Stimulated activated CD8-positive, alpha-beta memory T cell treated with anti-CD3 and anti-CD28 coated beads, Interleukin-7, amount 100 ng/mL, for 4 hours (primary cell): ENCODE measurements at places on chromosomes 13 and 19.

DNA sequence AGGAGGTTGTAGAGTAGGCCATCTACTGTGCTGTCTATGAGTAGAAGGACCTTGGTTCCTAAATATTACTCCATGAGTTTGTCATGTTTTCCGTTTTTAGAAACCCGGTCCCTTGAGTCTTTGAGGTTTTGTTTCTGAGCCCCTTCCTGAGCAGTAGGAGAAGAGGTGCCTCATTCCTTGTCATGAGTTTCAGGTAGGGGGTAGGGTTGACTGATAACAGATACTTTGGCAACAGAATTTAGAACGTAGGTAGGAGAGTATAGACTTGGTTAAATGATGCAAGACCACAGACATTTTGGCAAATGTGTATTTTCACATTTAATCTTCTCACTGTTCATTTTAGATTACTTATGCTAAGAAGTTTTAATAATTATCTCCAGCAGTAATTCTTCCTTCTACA lies 24.6 kb downstream of the LMO7 start:
- DNase-seq = no peak

- DNase-seq = no peak
Observed at GRCh38 chr13:74027161-74027779, 106.9 kb downstream of the KLF12 start.

- no peak for DNase-seq
Observed at GRCh38 chr13:98792785-98793495, 40.5 kb upstream of the SLC15A1 start.

- DNase-seq = no peak
Observed at GRCh38 chr13:85108356-85108755, 690.9 kb downstream of the SLITRK6 start.

DNA sequence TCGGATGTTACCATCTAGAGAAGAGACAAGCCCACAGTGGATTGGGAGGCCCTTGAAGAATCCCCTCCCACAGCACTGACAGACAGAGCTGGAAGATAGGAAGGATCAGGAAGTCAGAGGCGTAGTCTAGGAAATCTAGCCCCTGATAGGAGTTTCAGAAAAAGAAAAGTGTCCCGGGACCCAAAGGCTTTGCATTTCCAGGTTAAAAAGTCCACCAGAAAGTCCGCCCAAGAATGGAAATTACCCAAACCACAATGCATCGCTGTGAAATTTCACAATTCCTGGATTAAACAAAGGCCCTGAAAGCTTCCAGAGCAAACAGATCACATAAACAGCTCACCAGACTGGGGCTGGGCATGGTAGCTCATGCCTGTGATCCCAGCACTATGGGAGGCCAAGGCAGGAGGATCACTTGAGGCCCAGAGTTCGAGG lies 146.9 kb downstream of the KDM4B start:
- DNase-seq = no peak

GRCh38 chr19:2236314-2237050 lies at the start of the genes PLEKHJ1 and SF3A2:
TSS of gene PLEKHJ1 (minus strand) at chr19:2236329. CDS start at chr19:2236248, 81 bp downstream.
TSS of gene SF3A2 (plus strand) at chr19:2236824. CDS start at chr19:2243419, 6,595 bp downstream.
- peak; percentile 96 for DNase-seq

DNA sequence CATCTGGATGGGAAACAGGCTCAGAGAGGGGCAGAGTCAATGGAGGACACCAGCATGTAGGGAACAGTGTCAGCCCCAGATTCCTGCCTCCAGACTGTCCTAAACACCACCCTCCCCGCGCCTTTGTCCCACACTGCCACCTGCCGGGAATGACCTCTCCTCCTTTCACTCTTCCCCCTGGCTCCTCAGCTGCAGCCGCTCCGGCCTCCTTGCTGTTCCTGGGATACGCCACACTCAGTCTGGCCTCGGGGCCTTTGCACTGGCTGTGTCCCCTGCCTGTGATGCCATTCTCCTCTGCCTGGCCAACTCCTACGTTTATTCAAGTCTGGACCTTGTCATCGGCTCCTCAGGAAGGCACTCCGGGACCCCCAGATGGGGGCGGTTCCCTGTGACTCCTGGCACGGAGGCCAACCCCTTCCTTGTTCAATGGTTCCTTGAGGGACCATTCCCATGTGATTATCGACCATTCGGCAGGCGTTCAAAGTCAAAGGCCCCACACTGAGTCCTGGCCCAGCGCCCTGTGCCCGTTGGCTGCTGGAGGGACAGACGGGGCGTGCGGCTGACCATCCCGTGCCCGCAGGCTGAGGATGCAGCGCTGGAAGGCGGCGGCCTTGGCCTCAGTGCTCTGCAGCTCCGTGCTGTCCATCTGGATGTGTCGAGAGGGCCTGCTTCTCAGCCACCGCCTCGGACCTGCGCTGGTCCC lies 15.8 kb downstream of the FUT6 start:
- no peak for DNase-seq

DNA sequence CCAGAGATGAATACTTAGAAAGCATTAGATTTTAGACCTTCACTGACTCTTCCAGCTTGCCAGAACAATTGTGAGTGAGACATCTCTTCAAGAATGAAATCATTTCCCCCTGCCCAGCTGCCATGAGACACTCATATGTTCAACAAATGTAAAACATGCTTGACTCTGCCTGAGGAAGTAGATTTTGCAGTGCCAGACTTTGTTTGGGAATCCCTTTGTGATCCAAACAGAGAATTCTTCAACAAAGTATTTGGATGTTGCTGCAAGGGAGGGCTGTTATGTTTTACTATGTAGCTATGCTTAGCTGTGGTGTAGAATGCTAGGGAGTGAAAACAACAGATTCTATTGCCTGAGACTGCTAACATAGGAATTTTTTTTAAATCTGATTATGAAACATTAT lies 416.4 kb downstream of the DCT start:
- DNase-seq = no peak

- DNase-seq = no peak
Observed at GRCh38 chr13:106533101-106533942, 2.1 kb downstream of the EFNB2 start.

- DNase-seq = no peak
Observed at GRCh38 chr13:27839809-27840467, 47.7 kb downstream of the GSX1 start.

GRCh38 chr19:33427801-33428626 lies 54.5 kb downstream of the CEBPG start:
- no peak for DNase-seq

DNA sequence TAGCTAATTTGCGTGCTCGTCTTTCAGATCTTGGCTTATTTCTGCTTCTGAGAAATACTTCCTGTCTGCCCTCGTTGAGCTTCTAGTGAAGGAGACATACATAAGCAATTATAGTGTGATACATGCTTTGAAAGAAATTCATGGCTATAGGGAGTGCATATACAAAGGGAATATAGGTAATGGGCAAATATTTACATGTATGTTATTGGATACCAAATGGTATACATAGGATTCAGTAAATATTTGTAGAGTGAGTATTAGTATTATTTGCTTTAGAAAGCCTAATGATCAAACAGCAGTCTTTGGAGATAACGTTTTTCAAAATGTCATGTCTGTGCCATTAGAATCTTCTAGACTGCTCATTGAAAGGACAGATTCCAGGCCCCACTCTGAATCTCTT lies 5.2 kb downstream of the BRCA2 start:
- no peak for DNase-seq

GRCh38 chr19:273393-273792 lies 17.8 kb downstream of the PLPP2 start:
- no peak for DNase-seq

DNA sequence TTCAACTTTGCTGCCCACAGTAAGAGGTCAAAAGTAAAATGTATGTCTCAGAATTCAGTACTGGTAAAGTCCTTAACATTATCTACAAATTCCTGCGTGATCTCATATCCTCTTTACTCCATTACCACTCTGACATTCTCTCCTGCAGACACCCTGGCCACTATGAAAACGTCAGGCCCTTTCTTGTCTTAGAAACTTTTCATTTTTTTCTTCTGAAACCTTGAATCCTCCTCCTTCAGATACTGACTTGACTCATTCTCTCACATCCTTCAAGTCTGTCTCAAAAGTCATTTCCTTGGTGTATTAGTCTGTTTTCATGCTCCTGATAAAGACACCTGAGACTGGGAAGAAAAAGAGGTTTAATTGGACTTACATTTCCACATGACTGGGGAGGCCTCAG lies 262.3 kb downstream of the POU4F1 start:
- no peak for DNase-seq
